ENCODE measurements at places on chromosomes 2 and 18. TPM values are rescaled to one million over a fixed set of nuclear protein-coding genes. Genes with fewer than 3 reads are reported as not detected.
A peak's percentile ranks its signal among the peaks of the same experiment; 100 is the strongest.

Gene TBR1
- not detected for total RNA-seq

Gene LRATD1
- 3.8 TPM for total RNA-seq

Gene SERPINB10
- total RNA-seq: not detected

Gene ABCG8
- not detected for total RNA-seq

Gene ACMSD
- not detected for total RNA-seq

Gene KATNAL2
- total RNA-seq: 9.4 TPM

DNA sequence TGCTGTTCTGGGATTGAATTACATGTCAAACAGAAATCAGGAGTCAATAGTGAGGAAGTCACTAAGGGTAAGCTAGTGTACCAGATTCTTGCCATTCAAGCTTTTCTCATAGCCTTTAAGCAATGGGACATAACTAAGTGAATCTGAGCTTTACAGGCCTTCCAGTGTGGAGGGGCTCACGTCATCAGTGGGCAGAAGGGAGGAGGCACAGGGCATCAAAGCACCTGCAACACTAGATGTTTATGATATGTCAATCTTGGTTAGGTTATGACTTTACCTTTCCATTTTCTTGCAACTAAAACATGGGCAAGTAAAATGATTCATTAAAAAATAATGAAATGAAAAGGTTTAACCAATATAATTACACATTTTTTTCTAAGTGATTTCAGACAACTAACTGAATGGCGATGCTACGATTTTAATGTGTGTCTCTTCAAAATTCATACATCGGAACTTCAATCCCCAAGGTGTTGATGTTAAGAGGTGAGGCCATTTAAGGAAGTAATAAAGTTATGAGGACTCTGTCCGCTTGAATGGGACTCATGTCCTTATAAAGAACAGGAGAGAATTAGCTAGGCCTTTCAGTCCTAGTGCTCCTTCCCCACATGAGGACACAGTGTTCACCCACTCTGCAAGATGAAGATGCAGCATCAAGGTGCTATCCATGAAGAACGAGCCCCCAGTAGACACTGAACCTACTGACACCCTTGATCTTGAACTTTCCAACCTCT, 1169.2 kb upstream of the NXPH2 start:
- no peaks in the 10 kb centered on the region for H3K27me3 ChIP-seq

GRCh38 chr2:217934321-217935131, 68.3 kb downstream of the TNS1 start:
- no peak for DNase-seq
- no peaks in the 10 kb centered on the region for H3K27me3 ChIP-seq
- no peaks in the 10 kb centered on the region for H3K36me3 ChIP-seq
- H3K4me3 ChIP-seq: no peak overlapping the region

DNA sequence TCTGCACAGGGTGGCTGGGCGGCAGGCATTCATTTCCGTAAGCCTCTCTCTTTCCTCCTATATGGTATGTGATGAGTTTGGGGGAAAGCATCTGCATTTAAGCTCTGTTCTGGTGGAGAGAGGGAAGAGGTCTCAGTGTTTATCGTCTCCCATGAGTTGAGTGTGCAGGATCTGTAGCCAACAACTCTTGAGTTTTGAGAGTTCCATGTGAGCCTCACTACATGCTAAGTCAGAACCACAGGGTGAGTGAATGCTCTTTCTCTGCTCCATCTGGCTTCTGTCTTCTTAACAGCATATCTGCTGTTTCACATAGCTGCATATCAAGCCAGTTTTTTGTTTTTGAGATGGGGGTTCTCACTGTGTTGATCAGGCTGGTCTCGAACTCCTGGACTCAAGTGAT, 22.7 kb downstream of the RAB31 start:
- H3K4me3 ChIP-seq: no peak overlapping the region
- no peaks in the 10 kb centered on the region for H3K36me3 ChIP-seq
- no peak for DNase-seq
- peaks cover 42% of the 10 kb centered on the region for H3K4me1 ChIP-seq

DNA sequence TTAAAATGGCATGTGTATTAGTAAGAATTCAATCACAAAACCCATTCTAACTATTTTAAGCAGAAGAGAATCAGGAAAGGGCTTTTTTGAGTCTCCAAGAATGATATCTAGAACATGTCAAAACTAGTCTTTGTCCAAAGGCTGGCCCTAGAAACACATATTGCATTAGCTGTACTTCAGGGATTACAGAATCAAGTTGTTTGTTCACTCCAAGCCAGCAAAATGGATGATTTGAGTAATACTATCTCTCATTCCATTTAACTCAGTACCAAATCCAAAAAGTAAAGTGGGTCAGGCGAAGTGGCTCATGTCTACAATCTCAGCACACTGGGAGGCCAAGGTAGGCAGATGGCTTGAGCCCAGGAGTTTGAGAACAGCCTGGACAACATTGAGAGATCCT, 41.3 kb downstream of the ATF2 start:
- H3K27me3 ChIP-seq: no peaks in the 10 kb centered on the region
- peaks cover 27% of the 10 kb centered on the region for H3K36me3 ChIP-seq
- DNase-seq: no peak
- no peaks in the 10 kb centered on the region for H3K4me1 ChIP-seq

DNA sequence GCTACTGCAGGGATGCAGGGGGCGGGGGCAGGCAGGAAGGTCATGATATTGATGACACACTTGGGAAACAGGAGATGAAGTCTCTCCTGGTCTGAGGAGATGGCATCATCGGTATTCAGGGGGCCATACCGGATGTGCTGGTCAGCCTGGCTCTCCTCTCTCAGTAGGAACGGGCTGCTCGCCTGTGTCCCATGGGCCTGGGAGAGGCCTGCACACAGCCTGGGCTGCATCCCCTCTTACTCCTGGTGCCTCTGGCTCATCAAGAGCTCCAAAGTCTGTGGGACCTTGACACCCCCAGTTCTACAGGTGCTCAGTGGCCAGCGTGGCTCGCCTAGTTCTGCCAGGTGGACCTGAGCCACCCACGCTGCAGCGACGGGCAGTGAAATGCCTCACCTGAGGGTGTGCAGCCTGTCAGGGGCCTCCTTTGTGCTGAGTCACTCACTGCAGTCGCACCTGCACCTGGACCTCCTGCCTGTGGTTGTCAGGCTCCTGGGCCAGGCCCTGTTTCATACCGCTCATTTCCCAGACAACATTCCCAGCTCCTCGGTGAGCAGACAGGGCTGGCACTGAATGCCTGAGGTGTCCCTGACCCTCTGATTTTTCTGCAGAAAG, 18.6 kb upstream of the CNDP1 start:
- no peak for DNase-seq
- no peaks in the 10 kb centered on the region for H3K4me1 ChIP-seq
- no peak overlapping the region for H3K4me3 ChIP-seq
- no peaks in the 10 kb centered on the region for H3K27me3 ChIP-seq
- H3K27ac ChIP-seq: no peak overlapping the region

GRCh38 chr2:3168230-3168891, 209.3 kb downstream of the EIPR1 start:
- no peak for DNase-seq
- no peaks in the 10 kb centered on the region for H3K27me3 ChIP-seq
- H3K27ac ChIP-seq: no peak overlapping the region
- H3K4me3 ChIP-seq: no peak overlapping the region
- H3K36me3 ChIP-seq: no peaks in the 10 kb centered on the region
- no peaks in the 10 kb centered on the region for H3K4me1 ChIP-seq

GRCh38 chr2:235366807-235367206, 127.0 kb upstream of the AGAP1 start:
- no peak overlapping the region for H3K27ac ChIP-seq
- peaks cover 3% of the 10 kb centered on the region for H3K27me3 ChIP-seq
- H3K36me3 ChIP-seq: no peaks in the 10 kb centered on the region

GRCh38 chr18:7579176-7579917, 12.2 kb downstream of the PTPRM start:
- no peaks in the 10 kb centered on the region for H3K36me3 ChIP-seq
- DNase-seq: no peak
- peaks cover 32% of the 10 kb centered on the region for H3K4me1 ChIP-seq
- no peaks in the 10 kb centered on the region for H3K27me3 ChIP-seq
- H3K4me3 ChIP-seq: no peak overlapping the region
- no peak overlapping the region for H3K27ac ChIP-seq

DNA sequence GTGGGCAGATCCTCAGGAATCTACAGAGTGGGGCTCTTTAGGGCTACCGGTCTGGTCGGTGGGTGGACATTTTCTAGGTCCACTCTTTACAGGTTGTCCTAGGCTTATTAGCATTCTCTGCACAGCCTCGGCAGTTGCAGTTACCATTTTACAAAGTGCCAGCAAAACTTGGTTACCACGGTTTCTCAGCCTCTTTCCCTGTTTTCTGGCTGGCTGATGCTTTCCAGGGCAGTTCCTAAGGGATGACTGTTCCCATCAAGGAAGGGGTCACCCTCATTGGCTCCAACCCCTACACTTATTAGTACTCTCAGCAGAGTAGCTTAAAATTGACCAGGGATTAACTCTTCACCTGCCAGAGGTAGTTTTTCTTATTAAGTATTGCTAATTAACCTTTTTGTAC, 2.0 kb upstream of the AQP4 start:
- no peaks in the 10 kb centered on the region for H3K27me3 ChIP-seq
- no peak overlapping the region for H3K4me3 ChIP-seq
- H3K27ac ChIP-seq: no peak overlapping the region
- H3K4me1 ChIP-seq: no peaks in the 10 kb centered on the region
- H3K36me3 ChIP-seq: no peaks in the 10 kb centered on the region

GRCh38 chr2:58046335-58046584, 346 bp upstream of the VRK2 start:
- H3K36me3 ChIP-seq: peaks cover 10% of the 10 kb centered on the region
- no peak for DNase-seq
- H3K27ac ChIP-seq: peak overlapping the region; percentile 81
- H3K4me1 ChIP-seq: peaks cover 41% of the 10 kb centered on the region
- H3K27me3 ChIP-seq: no peaks in the 10 kb centered on the region

DNA sequence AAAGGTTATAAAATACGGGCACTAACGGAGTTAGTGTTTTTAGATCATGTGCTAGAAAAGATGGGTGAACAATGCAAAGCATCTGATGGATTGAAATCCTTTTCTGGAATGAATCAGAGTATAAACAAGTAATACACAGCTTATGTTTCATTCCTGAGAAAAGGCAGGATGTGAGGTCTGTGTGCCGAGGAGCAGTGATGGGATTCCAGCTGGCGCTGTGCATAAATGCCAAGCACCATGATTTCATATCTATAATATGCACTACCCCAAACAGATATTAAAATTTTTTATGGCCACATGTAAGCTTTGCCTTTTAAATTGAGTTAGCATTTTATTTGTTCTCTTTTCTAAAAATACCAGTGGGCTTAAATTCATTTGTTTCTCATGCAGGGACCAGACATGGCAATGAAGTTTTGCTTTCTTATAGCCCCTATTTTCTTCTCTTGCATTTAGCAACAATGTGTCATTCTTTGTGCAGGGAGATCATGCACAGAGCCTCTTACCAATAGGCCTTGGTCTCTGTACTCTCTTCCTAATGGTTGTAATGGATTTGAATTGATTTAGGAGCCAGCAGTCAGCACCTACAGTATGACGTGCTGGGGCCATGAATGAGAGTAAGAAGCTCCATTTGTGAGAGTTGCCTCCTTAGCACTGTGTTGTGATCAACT, 323.9 kb downstream of the SLC8A1 start:
- H3K36me3 ChIP-seq: no peaks in the 10 kb centered on the region
- H3K4me3 ChIP-seq: no peak overlapping the region
- no peak overlapping the region for H3K27ac ChIP-seq
- no peaks in the 10 kb centered on the region for H3K27me3 ChIP-seq
